NCI-H1048 (cell line): ENCODE measurements at places on chromosomes 12 and 14.
A peak's percentile ranks its signal among the peaks of the same experiment; 100 is the strongest.

DNA sequence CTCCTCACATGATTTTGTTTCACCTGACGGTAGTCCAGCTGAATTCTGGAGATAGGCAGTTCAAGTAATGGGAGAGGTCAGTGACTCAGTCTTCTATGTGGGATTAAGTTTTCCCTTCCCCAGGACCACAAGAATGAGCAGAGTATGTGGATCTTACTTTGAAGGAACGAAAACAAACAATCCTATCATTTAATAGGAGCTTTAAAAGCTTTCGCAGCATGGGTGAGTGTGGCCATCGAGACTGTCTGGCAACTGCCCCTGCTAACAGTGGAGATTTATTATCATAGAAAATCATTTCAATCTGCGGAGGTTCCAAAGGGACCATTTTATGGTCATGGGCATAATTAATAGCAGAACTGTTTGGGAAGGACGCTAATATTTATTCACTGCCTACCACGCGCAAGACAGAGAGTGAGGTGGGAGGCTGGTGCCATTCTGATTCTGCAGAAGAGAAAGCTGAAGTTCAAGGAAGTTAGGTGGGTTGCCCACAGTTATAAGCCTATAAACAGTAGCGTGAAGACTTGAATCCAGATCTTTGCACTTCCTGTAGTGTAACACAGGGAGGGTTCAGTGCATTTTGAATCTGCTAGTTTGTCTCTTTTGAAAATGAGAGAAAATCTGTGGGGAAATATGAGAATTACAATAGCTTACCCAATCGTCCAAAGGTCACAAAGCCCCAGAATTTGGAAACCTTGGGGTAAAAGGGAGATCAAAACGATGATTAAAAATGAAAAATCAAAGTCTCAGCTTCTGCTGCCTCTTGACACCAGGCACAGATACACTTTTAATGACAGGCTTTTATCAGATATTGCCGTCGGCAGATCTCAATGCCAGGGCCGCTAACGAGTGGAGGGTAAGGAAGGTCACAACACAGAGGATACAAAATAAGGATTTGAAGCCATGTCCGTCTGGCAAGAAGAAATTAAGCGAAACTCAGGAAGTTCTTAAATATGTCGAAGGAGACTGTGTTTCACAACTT is 209.6 kb downstream of the CRADD start:
- no peak for DNase-seq

GRCh38 chr12:50400104-50400637 is 514 bp upstream of the LARP4 start:
- no peak for DNase-seq

GRCh38 chr12:59320112-59320511 is 275.7 kb upstream of the SLC16A7 start:
- DNase-seq, result no peak

DNA sequence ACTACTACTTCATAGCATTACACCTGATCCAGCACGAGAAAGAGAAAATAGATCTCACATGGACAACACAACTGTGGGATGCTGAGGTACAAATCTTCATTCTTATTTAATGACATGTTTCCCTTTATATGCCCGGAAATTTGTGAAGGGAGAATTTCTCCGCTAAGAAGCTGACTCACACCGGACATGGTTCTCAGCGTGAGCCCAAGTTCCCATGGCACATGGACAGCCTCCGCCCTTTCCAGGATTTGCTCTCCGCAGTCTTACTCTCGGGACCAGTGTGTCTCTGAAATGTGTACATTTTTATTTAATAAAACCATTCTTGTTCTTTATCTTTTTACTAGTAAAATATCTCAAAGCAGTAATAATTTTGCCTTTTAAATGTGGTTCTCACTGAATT is 1154.8 kb downstream of the TMEM121 start:
- DNase-seq, result no peak

- DNase-seq, result no peak
These were observed 52.1 kb downstream of the DAD1 start for GRCh38 chr14:22536853-22537338.

GRCh38 chr12:60834372-60834771 is 1238.5 kb downstream of the SLC16A7 start:
- no peak for DNase-seq

DNA sequence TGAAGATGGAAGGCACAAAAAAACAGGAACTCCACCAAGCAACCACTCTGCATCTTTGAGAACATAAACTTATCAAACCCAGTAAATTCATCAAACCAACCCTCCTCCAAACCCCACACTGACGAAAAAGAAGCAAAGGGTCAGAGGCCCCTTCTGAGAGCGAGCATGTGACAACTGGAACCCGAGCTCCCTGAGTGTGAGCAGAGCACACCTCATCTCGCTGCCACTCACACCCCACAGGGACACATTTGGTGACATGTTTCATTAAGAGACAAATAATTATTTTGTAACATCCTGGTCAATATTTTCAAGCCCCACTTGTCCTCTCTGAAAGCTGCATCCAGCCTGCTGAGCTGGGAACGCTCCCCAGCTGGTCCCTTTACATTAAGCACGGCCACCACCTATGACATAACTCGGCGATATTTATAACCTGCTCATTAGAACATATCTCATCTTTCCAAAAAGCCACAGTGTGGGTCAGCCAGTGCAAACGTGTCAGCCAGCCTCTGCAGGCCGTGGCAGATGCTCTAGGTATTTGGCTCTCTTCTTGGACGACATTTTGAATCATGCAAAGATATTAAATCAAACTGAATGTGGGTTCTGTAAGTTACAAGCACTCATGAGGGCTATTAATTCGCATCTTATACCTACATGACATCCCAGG is 120.1 kb downstream of the TTC7B start:
- no peak for DNase-seq

GRCh38 chr12:49903700-49904423 is at the start of gene FAIM2:
Gene FAIM2, minus strand, starts transcription at chr12:49903900. Its CDS starts 108 bp downstream, at chr12:49903792.
- DNase-seq, result no peak

DNA sequence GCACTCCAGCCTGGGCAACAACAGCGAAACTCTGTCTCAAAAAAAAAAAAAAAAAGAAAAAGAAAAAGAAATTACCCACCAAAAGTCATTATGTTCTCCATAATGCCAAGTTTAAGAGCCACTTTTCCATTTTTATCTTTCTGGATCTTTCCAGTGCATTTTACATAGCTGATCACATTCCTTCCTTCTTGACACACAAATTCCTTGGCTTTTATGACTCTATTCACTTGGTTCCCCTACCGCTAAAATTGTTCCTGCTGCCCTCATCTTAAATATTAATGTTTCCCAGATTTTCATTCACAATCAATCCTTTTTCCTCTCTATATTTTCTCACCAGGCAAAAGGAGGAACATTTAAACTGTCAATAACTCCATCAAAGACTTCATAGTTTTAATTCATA is 20.2 kb downstream of the KLHL28 start:
- no peak for DNase-seq

DNA sequence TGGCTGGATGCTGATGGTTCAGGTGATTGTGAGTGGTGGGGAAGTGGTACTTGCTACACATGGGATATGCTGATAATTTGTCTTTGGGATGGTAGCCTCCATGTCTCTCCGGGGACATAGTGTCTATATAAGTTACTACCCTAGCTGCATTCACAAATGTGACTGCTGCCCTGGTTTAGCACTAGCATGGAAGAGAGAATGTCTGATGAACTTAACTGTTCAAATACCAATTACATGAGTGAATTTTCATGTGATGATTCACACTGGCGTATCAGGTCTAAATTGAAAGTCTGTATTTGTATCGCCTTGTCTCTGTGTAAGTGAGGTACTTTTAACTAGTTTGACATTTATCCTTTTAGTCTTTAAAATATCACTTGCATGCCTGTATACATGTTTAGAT is 34.4 kb downstream of the ATF7IP start:
- no peak for DNase-seq

DNA sequence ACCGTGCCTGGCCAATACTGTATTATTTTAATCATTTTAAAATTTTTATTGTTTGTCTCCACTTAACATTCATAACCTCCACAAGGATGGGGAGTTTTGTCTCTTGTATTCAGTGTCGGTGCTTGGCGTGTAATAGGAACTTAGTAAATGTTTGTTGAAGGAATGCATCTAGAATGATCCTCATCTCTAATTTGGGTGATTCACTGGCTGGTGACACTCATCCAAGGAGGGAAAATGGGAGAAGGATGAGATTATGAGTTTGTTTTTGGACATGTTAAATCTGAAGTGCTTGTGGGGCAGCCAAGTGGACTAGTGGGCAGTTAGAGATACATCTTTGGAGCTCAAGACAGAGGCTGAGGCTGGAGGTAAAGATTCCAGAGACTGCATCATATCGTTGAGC is 5.1 kb downstream of the KLC1 start:
- no peak for DNase-seq

GRCh38 chr12:109858764-109859163 is 21.6 kb downstream of the GLTP start:
- DNase-seq, result no peak

GRCh38 chr12:106227641-106228319 is 20.0 kb downstream of the CKAP4 start:
- DNase-seq, result no peak

DNA sequence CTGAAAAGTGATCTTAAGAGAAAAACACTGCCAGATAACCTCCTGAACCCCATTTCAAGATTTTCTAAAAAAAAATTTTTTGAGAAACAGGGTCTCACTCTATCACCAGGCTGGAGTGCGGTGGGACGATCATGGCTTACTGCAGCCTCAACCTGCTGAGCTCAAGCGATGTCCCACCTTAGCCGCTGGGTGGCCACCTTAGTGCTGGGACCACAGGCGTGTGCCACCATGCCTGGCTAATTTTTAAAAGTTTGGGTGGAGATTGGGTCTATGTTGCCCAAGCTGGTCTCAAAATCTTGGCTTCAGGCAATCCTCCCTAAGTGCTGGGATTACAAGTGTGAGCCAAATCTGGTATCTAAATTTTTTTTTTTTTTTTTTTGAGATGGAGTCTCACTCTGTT is 3.4 kb downstream of the PNMA1 start:
- DNase-seq, result no peak

DNA sequence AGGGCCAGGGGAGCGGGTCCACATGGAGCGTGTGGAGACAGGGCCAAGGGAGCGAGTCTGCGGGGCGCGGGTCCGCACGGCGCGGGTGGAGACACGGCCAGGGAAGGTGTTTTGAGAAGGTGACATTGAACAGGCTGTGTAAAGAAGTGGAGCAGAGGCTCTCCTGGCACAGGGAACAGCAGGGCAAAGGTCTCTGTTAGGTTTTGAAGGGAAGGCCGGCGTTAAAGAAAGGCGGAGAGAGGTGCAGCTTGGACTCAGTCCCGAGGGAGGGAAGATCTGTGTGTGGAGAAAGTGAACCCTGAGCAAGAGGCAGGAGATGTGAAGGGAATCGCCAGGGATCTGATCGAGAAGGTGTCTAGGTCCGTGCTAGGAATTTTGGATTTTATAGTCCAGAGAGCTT is 1.8 kb downstream of the PXMP2 start:
- no peak for DNase-seq

DNA sequence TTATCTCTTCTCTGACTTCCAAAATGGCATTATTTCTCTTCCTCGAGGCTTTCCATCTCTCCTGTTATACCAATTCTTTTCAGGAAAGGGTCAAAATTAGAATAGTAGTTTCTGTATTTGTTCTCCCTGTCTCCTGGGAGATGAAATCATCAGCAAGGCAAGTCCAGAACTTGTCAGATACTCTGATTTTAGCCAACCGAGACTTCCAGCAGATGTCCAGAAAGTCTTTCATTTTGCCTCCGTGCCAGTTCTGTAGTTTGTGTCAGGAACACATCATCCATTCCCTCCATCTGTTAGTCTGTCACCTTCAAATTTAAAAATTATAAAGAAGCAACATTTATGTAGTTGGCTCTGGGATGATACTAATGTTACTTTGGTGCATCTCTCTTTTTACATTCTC is 275.7 kb downstream of the CCDC59 start:
- no peak for DNase-seq

- DNase-seq, result no peak
These were observed 35.9 kb downstream of the ALDH1L2 start for GRCh38 chr12:105048315-105048714.

GRCh38 chr12:31710021-31710818 is 18.6 kb downstream of the AMN1 start:
- no peak for DNase-seq

GRCh38 chr14:29637411-29637810 is 290.2 kb downstream of the PRKD1 start:
- DNase-seq, result no peak

DNA sequence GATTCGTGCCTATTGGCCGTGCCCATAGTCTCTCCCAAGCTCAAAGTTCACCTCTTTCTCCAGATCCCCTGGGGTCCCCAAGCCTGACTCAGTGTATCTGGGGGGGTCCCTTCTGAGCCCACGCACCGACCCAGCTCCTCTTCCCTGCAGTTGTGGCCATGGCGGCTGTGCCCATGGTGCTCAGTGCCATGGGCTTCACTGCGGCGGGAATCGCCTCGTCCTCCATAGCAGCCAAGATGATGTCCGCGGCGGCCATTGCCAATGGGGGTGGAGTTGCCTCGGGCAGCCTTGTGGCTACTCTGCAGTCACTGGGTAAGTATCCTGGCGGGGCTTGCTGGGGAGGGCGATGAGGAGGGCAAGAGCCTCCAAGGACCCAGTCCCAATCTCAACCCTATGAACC is 5.1 kb downstream of the IFI27 start:
- DNase-seq, result no peak

GRCh38 chr14:58966997-58967396 is 221.5 kb upstream of the DAAM1 start:
- no peak for DNase-seq

DNA sequence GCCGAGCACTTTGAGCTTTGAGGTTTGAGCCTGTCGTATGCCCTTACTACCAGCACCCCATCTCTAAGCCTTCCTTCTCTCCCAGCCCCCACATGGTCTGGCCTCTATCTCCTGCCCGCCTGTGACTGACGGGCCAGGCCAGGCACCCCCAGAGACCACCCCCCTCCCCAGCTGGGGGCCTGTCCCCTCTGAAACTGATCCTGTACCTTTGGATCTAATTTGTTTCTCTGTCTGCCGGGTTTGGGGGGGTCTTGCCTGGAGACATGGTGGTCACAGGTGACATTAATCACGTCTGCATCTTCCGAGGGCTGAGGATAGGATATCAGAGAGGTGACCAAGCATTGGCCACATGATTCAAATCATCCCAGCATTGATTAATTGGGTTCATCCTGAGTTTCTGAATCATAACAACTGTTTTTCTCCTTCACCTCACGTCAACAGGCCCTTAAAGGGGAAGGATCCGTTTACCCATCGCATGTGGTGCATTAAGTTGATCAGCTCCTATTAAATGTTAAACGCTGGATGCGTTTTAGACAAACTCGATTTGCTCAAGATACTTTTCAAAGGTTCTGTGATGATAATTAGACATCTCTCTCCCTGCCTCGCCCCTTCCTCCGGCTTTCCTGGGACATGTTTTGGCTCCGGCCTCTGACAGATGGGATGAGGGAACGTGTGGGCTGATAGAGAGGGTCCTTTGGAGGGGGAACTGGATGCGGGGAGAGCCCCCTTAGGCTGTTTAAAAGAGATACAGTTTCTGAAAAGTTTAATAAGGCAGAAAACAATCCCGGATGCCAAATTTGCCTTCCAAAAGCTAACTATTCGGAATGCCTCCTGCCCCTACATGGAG is 63.3 kb upstream of the TBX3 start:
- DNase-seq, result no peak

- DNase-seq, result no peak
These were observed 114.2 kb upstream of the ARID2 start for GRCh38 chr12:45615268-45615667.

- peak; percentile 3 for DNase-seq
These were observed 19.1 kb downstream of the BBOF1 start for GRCh38 chr14:74038020-74038859.
